Renal cortical epithelial cell (primary cell): ENCODE measurements at places on chromosomes 1 and 21.

- DNase-seq: peak; percentile 57
Observed at GRCh38 chr1:223256034-223256433, 107.9 kb downstream of the SUSD4 start.

- DNase-seq: no peak
Observed at GRCh38 chr21:19830446-19830845, 1167.8 kb upstream of the NCAM2 start.

- DNase-seq: no peak
Observed at GRCh38 chr1:226658546-226659125, 80.4 kb downstream of the ITPKB start.

GRCh38 chr1:10795276-10796021 is 997 bp downstream of the CASZ1 start:
- no peak for DNase-seq

DNA sequence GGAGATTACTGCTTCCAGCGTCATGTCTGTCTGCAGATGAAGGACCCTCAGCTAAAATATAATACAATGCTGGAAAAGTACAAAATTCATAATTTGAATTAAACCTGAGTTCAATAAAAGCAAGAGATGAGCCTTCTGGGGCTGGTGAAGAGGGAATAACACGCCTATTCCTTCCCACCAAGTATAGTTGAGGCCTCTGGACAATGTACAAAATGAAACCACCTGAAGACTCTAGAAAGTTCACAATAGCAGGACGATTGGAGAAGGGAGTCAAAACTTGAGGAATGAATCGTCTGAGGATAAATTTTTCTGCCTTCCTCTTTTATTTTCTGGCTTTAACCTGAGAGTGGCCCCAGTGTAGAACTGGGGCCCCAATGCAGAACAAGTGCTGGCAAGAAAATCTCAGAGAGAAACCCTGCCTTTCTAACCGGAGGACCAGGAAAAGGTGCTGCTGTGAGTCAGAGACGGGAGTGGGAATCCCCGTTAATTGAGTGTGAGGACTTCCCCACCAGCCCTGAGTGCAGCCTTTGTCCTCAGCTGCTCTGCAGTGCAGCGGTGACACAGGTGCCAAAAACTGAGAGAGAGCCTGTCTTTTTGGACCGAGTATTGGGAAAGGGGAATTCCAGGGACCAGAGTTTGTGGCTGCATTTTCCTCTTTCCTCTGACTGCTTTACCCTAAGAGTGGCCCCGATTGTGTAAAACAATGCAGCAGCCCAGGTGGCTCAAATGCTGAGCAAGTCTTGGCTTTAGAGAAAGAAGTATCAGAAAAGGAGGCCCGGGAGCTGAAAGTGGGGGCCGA is 264.9 kb downstream of the DYRK1A start:
- peak; percentile 75 for DNase-seq

- DNase-seq: no peak
Observed at GRCh38 chr1:8646189-8646588, 171.3 kb downstream of the RERE start.

- DNase-seq: peak; percentile 46
Observed at GRCh38 chr1:43256675-43257570, 12.9 kb upstream of the TMEM125 start.

GRCh38 chr1:88608139-88608943 is 75.7 kb upstream of the PKN2 start:
- peak; percentile 44 for DNase-seq

- peak; percentile 34 for DNase-seq
Observed at GRCh38 chr1:14605945-14606344, 7.5 kb downstream of the KAZN start.
